ENCODE measurements at places on chromosomes 2 and 18. TPM values are rescaled to one million over a fixed set of nuclear protein-coding genes. Genes with fewer than 3 reads are reported as not detected.

FOXI3 gene
- 3.7 TPM for total RNA-seq

EIF2B4 gene
- 23.5 TPM for total RNA-seq

ANKRD30BL gene
- 1.4 TPM for total RNA-seq

EMX1 gene
- total RNA-seq, result not detected

ACVR1C gene
- 3.6 TPM for total RNA-seq

TMEM247 gene
- not detected for total RNA-seq

LYG2 gene
- 16.5 TPM for total RNA-seq

NFATC1 gene
- 18.7 TPM for total RNA-seq

SCN7A gene
- total RNA-seq, result 18.2 TPM

ALPG gene
- total RNA-seq, result not detected

NBAS gene
- 69.3 TPM for total RNA-seq

TTR gene
- 1.3 TPM for total RNA-seq

NT5DC4 gene
- not detected for total RNA-seq

NPHP1 gene
- 3.2 TPM for total RNA-seq

CMPK2 gene
- 3.1 TPM for total RNA-seq

CLEC4F gene
- total RNA-seq, result 0.10 TPM

MTA3 gene
- 34.3 TPM for total RNA-seq

TUBB8B gene
- total RNA-seq, result not detected

BMP10 gene
- total RNA-seq, result not detected

KCNF1 gene
- 0.10 TPM for total RNA-seq

RUFY4 gene
- 0.10 TPM for total RNA-seq

ALLC gene
- total RNA-seq, result not detected

GBX2 gene
- not detected for total RNA-seq

IL36G gene
- 4.4 TPM for total RNA-seq

ZNF892 gene
- 5.8 TPM for total RNA-seq

CTLA4 gene
- 0.20 TPM for total RNA-seq

CXCR1 gene
- total RNA-seq, result 2.1 TPM

TFPI gene
- total RNA-seq, result 44.5 TPM

STK36 gene
- total RNA-seq, result 20.0 TPM

CRYGD gene
- not detected for total RNA-seq

CPS1 gene
- total RNA-seq, result 4.7 TPM

HNMT gene
- 73.7 TPM for total RNA-seq

CPLX4 gene
- total RNA-seq, result not detected

ABHD3 gene
- total RNA-seq, result 16.3 TPM

GKN1 gene
- total RNA-seq, result not detected

ZNF385B gene
- total RNA-seq, result 0.89 TPM

SCYGR1 gene
- total RNA-seq, result not detected

LRRC30 gene
- total RNA-seq, result 0.69 TPM

DLGAP1 gene
- 5.3 TPM for total RNA-seq

RGPD3 gene
- 0.30 TPM for total RNA-seq

PAX8 gene
- 0.30 TPM for total RNA-seq

DSG4 gene
- total RNA-seq, result 12.5 TPM

LDLRAD4 gene
- 28.2 TPM for total RNA-seq

COLEC12 gene
- 58.1 TPM for total RNA-seq
